ENCODE measurements at places on chromosomes 12 and 14.

DNA sequence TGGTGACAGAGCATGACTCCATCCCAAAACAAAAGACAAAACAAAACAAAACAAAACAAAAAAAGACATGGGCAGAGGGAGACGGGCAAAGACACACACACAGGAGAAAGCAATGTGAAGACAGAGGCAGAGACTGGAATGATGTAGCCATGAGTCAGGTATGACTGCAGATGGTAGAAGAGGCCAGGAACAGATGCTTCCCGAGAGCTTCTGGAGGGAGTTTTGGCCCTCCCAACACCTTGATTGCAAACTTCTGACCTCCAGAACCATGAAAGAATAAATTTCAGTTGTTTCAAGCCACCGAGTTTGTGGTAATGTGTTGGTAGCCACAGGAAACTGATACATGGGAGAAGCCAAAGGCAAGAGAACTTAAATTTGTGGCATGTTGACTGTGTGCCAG lies 27.1 kb downstream of the VWF start:
- no peak for DNase-seq

- DNase-seq, result peak; percentile 51
Observed at GRCh38 chr12:87140262-87140661, 884.1 kb upstream of the MGAT4C start.

GRCh38 chr14:29832042-29832441 lies 95.6 kb downstream of the PRKD1 start:
- DNase-seq, result no peak

GRCh38 chr14:66628636-66629035 lies 120.7 kb downstream of the GPHN start:
- no peak for DNase-seq

- DNase-seq, result no peak
Observed at GRCh38 chr12:46553911-46554310, 181.3 kb upstream of the SLC38A2 start.

- no peak for DNase-seq
Observed at GRCh38 chr14:32009221-32009975, 67.7 kb upstream of the ARHGAP5 start.

- no peak for DNase-seq
Observed at GRCh38 chr12:54005531-54005852, 3.3 kb upstream of the HOXC8 start.

GRCh38 chr12:93616584-93617101 lies 44.2 kb downstream of the SOCS2 start:
- no peak for DNase-seq

- DNase-seq, result no peak
Observed at GRCh38 chr12:113880326-113880725, 85.8 kb downstream of the RBM19 start.

GRCh38 chr12:101628676-101629075 lies 33.9 kb downstream of the MYBPC1 start:
- no peak for DNase-seq

DNA sequence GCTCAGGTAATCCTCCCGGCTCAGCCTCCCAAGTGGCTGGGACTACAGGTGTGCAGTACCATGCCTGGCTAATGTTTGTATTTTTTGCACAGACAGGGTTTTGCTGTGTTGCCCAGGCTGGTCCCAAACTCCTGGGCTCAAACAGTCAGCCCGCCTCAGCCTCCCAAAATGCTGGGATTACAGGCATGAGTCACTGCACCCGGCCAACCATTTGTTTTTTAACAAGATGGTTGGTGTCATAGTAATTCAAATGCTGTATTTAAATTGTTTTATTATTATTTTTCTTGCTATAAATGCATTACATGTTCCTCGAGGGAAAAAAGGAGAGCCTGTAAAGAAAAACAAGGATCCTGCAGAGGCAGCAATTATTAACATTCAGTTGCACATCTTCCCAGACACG lies 83.9 kb downstream of the EP400 start:
- DNase-seq, result no peak

DNA sequence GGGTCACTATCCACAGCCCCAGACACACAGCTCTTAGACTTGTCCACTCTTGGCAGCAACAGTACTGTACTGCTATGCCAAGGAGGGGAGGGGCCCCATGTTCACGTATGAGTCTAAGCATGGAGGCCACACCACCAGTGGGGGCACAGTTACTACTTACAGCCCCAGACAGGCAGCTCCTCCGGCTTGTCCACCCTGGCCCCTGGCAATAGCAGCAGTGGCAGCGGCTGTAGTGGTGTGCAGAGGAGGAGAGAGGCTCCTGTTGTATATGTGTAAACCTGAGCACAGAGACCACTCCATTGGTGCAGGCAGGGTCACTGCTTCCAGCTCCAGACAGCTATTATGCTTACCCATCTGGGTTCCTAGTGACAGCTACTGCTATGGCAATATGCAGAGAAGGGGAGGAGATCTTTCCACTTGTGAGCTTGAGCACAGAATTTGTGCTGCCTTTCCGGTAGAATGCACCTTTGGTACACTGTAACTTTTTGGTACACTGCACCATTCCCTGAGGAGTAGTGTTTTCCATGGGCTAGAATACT lies 113.2 kb downstream of the RAD51B start:
- DNase-seq, result no peak

GRCh38 chr12:84270470-84271140 lies 642.0 kb downstream of the SLC6A15 start:
- DNase-seq, result no peak

GRCh38 chr14:88798156-88798555 lies 5.4 kb upstream of the EML5 start:
- DNase-seq, result no peak

DNA sequence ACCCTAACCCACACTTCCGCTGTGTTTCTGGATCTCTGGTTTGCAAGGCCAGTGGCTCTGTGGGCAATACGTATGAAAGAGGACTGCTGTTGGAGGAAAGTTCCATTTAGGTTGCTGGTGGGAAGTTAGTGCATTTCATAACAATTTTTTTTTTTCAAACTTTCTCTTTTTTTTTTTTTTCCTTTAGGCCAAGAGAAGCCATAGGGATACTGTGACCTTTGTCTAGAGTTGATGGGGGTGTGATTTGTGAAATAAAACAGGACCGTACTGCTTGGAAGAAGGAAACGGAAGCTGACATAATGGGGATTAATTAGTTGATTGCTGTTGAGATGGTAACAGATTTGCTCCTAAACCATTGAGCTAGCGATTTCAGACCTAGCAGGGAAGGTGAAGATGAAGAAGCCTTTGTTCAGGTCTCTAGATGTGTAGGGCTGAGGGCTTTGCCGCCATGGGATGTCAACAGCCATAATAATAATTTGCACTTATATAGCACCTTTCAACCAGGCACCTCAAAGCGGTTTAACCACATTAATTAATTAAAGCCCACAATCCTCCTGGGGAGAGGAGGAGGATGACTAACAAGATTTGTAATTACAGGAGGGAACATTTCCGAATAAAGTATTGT lies 315.3 kb downstream of the ZFP36L1 start:
- no peak for DNase-seq

DNA sequence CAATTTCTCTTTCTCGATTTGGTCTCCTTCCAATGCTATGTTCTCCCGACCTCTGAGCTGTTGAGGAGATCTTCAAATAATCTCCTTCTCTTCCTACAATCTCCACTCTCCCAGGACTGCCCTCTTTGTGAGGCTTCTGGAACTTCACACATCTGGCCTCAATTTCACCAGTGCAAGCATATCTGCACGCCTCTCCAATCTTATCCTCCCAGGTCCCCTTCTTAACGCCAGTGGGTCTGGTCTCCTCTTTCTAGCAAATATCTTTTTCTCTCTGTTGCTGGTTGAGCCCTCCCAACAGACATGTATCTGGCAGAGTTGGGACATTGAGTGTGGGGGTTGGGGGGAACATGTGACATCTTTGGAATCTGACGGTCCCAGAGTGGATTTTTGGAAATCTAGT lies 17.9 kb downstream of the RTL1 start:
- no peak for DNase-seq

DNA sequence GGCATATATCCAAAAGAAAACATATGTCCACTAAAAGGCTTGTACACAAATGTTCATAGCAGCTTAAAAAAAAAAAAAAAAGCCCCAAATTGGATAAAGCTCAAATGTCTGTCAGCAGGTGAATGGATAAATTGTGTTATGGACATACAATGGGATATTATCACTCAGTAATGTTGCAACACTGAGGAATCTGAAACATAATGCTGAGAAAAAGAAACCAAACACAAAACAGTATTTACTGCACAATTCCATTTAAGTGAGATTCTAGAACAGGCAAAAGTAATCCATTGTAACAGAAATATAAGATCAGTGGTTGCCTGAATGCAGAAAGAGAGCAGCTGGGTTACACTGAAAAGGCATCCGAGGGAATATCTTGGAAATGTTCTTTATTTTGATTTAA lies 117.9 kb downstream of the SLC15A5 start:
- DNase-seq, result no peak

GRCh38 chr14:69941768-69942742 lies 62.8 kb downstream of the SMOC1 start:
- DNase-seq, result no peak

DNA sequence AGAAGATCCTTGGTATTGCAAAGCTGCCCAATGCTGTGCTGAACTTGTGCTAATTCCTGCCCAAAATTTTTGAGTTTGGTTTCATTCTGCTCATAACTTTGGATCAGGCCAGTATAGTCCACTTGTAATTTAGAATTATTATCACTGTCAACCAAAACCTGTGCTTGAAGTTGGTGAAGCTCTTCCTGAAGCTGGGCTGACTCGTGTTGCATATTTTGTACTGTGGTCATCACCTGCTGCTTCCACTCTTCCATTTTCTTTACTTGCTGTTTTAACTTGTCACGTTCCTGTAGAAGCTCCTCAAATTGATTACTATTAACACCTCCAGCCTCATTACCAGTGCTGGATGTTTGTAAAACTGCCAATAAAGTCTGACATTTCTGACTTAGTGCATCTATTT lies 35.8 kb downstream of the TRIP11 start:
- no peak for DNase-seq

- DNase-seq, result peak; percentile 85
Observed at GRCh38 chr12:53103860-53104305, 597 bp downstream of the SOAT2 start.

DNA sequence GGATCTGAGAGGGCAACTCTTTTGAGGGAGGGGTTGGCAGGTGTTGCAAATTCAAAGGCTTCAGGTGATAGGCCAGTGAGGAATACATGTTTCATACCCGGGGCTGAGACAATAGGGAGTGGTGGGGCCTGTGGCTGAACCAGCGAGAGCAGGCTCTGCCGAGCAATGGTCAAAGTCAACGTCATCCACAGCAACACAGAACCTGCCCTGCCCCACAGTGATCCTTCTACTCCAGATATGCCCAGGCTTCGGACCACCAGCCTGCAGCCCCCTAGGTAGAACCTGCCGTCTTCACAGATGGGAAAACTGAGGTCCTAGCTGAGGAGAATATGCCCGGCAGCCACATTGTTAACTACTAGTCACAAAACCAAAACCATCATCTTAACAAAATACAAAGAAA lies 4.1 kb downstream of the SERPINA1 start:
- no peak for DNase-seq

DNA sequence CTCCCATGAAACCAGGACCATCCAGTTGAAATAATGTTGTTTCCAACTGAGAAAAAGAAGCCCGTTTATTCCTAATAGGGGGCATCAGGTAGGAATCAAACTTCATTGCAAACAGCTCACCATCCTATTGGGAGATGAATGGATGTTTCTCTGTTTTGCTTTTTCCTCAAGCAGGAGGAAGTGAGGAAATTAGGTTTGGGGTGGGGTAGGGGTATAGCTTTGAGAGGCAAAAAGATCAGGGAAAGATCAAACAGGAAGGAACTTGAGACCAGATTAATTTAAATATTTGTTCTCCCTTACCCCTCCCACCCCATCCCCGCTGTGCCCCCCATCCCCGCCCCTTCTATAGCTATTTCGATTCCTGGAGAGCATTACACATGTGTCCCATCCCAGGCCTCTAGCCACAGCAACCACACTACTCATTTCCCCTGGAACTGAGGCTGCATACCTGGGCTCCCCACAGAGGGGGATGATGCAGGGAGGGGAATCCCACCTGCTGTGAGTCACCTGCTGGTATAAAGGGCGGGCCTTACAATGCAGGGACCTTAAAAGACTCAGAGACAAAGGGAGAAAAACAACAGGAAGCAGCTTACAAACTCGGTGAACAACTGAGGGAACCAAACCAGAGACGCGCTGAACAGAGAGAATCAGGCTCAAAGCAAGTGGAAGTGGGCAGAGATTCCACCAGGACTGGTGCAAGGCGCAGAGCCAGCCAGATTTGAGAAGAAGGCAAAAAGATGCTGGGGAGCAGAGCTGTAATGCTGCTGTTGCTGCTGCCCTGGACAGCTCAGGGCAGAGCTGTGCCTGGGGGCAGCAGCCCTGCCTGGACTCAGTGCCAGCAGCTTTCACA lies at the start of gene IL23A:
IL23A (plus strand) TSS at position 577 of the 850 bp plus-strand sequence; CDS start at position 738, 161 bp downstream.
- DNase-seq, result peak; percentile 46

GRCh38 chr14:59890676-59891075 lies 20.1 kb upstream of the RTN1 start:
- no peak for DNase-seq

- no peak for DNase-seq
Observed at GRCh38 chr12:7031306-7031705, 13.0 kb upstream of the LPCAT3 start.
